Right ventricle myocardium superior (tissue), 1 donor: ENCODE measurements at places on chromosomes 3 and 15. TPM values are rescaled to one million over a fixed set of nuclear protein-coding genes. Genes with fewer than 3 reads are reported as not detected.

Gene PDE8A
- 13.5 TPM for total RNA-seq

Gene GDPGP1
- total RNA-seq, result 9.1 TPM

DNA sequence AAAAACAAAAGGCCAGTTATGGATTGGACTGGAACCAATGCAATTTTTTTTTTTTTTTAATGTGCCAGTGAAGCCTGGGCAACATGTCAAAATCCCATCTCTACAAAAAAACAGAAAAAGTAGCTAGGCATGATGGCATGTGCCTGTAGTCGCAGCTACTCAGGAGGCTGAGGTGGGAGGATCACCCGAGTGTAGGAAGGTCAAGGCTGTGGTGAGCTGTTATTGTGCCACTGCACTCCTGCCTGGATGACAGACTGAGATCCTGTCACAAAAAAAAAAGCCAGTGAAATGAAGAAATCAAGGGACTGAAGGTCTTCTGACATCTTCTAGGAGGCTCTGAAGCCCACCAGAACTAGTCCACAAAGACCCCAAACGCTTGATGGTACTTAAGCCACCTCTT lies 101.2 kb downstream of the IQSEC1 start:
- no peak for DNase-seq

DNA sequence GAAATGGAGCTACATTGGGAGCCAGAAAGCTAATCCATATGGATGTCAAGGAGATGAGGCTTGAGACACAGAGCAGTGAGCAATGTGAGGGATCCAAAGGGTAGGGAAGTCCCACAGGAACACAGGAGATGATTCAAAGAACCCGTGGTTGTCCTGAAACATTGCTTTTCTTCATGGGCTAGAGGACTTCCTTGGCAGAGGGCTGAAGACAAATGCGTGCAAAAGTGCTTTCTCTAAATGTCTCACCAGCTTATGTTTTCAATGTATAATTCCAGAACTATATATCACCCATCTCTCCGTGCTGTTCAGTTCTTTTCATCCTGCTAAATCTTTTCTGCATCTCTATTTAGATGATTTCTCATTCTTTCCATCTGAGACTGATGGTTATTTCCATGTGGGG lies 46.0 kb upstream of the GOLGA8A start:
- DNase-seq, result no peak

DNA sequence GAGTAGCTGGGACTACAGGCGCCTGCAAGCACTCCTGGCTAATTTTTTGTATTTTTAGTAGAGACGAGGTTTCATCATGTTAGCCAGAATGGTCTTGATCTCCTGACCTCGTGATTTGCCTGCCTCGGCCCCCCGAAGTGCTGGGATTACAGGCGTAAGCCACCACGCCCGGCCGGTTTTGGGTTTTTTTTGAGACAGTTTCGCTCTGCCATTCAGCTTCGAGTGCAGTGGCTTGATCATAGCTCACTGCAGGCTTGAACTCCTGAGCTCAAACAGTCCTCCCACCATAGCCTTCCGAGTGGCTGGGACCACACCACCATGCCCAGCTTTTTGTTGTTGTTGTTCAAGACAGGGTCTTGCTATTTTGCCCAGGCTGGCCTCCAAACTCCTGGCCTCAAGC lies 16.0 kb upstream of the SCAP start:
- DNase-seq, result no peak

- no peak for DNase-seq
These were observed 14.1 kb downstream of the TMEM207 start for GRCh38 chr3:190435618-190436017.

DNA sequence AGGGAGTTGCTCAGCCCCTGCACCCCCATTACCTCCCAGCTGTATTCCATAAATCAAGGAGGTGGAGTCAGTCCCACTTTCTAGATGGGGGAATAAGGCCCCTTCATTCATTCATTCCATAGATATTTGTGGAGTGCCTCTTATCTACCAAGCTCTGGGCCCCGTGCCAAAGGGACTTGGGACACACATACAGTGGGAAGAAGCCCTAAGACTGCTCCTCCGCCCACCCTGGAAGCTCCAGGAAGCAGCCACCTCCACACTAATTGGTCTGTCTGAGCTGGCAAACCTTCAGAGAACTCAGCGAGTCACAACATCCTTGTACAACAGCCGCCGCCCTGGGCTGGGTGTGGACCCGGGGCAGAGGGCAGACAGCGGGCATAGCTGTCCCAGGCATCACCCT lies 6.4 kb downstream of the STRA6 start:
- DNase-seq, result peak; percentile 75

- no peak for DNase-seq
These were observed 34.0 kb upstream of the THBS1 start for GRCh38 chr15:39546842-39547241.
